Stimulated activated CD4-positive, alpha-beta T cell treated with anti-CD3 and anti-CD28 coated beads, TNF-alpha, amount 100 ng/mL, for 24 hours (primary cell): ENCODE measurements at places on chromosomes 4 and X.

DNA sequence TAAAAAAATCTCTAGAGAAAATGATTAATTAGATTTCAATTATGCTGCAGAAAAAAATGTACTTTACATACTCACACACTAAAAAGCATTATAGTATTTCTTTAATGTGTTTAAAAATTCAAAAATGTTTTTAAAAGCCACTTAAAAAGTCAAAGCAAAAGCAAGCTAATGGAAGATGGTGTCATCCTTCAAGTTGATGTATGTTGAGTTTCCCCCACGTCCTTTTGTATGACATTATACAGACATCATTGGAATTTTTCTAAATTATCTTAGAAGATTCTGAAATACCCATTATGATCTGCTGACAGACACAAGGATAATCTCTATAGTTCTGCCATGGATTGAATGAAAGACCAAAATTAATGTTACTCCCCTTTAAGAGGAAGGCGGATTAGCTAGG is 393.7 kb upstream of the TENM3 start:
- no peak for DNase-seq

GRCh38 chrX:68249401-68249831 is 183.9 kb downstream of the OPHN1 start:
- DNase-seq, result no peak

- no peak for DNase-seq
Measured at GRCh38 chr4:109944591-109944990, 31.9 kb downstream of the EGF start.

DNA sequence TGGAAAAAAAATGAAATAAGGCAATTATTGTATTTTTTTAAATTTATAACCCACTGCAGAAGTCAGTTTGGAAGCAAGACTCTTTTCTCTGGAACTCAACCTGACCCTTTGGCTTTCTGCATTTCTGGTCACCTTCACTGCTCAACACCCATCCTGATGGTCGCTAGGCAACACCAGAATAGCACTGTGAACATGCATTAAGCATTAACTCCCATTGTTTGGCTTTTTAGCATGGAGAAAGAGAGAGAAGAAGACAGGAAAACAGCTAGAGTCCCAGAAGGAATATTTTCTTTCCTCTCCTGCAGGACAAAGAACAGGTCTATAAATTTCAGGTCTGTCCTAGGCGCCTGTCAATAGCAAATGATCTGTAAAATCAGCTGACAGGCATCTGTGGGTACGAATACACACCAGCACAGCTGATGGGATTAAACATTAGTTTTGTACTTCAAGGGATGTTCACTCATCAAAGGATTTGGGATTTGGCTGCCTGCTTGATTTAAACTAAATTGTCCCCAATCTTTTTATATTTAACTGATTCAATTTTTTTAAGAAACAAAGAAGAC is 137.2 kb upstream of the ETNPPL start:
- DNase-seq, result no peak

DNA sequence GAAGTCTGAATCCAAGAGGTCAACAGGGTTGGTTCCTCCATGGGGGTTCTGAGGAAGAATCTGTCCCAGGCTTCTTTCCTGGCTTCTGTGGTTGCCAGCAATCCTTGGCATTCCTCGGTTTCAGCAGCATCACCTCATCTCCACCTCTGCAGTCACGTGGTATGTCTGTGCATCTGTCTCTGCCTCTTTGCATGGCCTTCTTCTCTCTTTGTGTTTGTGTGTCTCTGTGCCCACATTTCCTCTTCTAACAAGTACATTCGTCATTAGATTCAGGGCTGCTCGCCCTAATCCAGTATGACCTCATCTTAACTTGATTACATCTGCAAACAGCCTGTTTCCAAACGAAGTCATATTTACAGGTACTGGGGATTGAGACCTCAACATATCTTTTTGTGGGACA is 114.0 kb downstream of the BCOR start:
- no peak for DNase-seq

- DNase-seq, result no peak
Measured at GRCh38 chr4:157988641-157989040, 184.2 kb downstream of the GASK1B start.

DNA sequence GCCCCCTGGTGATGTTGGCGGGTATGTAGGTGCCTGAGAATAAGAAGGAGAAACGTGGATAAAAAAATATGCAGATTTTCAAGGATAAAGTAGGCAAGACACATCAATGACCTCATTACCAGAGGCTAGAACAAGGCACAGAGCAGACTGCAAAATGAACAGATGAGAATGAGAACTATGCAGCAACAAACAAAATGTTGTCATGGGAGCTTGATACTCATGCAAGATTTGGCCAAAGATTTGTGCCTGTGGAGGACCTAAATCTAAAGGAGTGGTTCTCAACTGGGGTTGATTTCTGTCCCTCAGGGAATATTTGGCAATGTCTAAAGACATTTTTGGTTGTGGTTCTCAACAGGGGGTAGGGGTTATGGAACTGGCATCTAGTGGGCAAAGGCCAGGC is 177.3 kb downstream of the FRMPD4 start:
- DNase-seq, result no peak

GRCh38 chr4:68962868-68963267 is 11.3 kb upstream of the UGT2A3 start:
- no peak for DNase-seq

GRCh38 chr4:24219209-24219608 is 329.4 kb upstream of the PPARGC1A start:
- no peak for DNase-seq

- no peak for DNase-seq
Measured at GRCh38 chr4:150768497-150768896, 186.5 kb downstream of the MAB21L2 start.

- no peak for DNase-seq
Measured at GRCh38 chrX:134737061-134737460, 78.8 kb upstream of the PLAC1 start.

- DNase-seq, result no peak
Measured at GRCh38 chrX:48864210-48864609, 28.8 kb upstream of the PCSK1N start.

- DNase-seq, result no peak
Measured at GRCh38 chrX:149830192-149830873, 48.6 kb downstream of the MAGEA9 start.

GRCh38 chr4:42953321-42953720 is 60.8 kb downstream of the GRXCR1 start:
- no peak for DNase-seq

- DNase-seq, result no peak
Measured at GRCh38 chrX:1754077-1754476, 139.2 kb downstream of the ASMT start.

- no peak for DNase-seq
Measured at GRCh38 chrX:38654302-38654701, 93.0 kb downstream of the TSPAN7 start.

DNA sequence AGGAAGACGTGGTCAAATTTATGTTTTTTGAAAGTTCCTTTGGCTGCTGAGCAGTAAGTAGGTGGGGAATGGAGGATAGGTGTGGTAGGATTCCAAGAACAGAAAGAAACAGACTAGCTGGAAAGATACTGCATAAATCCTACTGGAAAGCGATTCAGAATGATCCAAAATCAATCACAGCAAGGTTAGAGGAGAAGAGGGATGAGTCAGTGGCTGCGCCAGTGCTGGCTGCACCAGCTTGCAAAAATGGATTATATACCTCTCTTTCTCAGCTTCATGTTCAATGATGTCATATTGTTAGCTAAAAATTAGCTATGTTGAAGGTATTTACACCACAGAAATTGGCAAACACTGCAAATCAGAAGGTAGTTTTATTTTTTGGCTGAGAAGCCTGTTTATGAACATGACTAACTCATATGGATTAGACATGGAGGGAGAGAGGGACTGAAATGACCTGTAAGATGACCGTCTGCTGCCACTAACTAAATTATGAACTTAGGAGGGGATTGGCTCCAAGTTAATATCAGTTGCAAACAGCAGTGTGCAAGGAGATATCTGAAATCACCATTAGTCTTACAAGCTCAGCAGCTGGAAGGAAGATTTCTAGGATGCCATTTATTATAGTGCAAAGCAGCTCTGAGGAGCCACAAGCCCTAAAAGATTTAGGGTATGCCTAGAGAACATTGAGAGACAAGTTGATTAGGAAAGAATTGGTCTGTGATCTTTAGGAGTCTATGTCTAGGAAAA is 405.3 kb downstream of the MID1IP1 start:
- DNase-seq, result no peak

DNA sequence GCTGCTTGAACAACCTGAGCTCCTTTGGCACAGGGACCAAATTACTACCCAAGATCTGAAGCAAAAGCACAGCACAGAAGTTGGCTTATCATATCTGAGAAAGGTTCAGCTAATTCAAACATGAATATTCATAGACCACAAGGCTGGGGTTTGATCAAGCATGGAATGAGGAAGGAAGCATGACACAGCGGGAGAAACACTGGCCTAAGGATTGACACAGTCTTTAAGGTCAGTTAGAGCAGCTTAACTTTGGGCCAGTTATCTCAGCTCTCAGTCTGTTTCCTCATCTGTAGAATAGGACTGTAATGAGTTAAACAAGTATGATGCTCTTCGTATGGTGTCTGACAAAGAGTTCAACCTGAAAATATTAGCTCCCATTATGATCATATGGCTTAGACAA is 88.5 kb upstream of the CBR4 start:
- no peak for DNase-seq

GRCh38 chr4:107444-108429 is 16.6 kb upstream of the ZNF718 start:
- no peak for DNase-seq

DNA sequence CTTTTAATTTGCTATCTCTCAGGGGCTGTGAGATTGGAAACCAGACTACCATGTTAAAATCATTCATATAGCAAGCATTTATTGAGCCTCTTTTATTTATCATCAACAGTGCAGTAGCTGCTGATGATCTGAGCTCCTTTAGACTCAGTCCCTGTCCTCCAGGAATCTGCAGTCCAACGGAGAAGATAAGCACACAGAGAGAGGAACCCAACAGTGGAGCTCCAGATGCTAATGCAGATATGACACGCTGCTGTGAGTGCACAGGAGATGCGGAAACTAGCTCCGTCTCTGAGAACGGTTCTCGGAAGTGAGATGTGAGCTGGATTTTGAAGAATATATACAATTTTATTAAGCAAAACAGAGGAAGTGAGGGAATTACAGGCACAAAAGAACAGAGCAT is 35.4 kb downstream of the DCHS2 start:
- DNase-seq, result no peak

DNA sequence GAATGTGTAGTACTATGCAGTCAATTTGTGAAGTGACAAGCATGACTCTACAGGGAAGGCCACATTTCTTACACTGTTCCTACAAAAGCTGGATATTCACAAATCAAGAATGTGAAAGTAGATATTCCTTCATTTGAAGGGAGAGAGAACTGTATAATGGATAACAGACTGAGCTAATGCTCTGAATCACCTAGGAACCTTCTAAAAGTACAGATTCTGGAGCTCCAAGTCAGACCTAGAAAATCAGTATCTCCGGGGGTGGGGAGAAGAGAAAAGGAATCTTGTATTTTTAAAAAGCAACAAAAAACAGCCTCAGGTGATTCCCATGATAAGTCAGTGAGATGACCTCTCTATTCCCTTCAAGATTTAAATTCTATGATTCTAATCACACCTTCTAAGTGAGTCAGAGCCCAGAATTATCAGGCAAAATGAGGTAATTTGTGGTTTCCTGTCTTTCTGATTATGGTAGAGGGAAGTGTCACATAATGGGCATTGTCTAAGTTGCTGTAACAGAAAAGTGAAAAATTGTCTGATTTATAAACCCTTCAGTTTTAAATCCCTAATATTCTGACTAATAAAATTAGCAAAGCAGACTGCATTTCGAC is 80.9 kb downstream of the IL21 start:
- no peak for DNase-seq

- DNase-seq, result no peak
Measured at GRCh38 chr4:54659749-54660535, 2.2 kb downstream of the KIT start.

DNA sequence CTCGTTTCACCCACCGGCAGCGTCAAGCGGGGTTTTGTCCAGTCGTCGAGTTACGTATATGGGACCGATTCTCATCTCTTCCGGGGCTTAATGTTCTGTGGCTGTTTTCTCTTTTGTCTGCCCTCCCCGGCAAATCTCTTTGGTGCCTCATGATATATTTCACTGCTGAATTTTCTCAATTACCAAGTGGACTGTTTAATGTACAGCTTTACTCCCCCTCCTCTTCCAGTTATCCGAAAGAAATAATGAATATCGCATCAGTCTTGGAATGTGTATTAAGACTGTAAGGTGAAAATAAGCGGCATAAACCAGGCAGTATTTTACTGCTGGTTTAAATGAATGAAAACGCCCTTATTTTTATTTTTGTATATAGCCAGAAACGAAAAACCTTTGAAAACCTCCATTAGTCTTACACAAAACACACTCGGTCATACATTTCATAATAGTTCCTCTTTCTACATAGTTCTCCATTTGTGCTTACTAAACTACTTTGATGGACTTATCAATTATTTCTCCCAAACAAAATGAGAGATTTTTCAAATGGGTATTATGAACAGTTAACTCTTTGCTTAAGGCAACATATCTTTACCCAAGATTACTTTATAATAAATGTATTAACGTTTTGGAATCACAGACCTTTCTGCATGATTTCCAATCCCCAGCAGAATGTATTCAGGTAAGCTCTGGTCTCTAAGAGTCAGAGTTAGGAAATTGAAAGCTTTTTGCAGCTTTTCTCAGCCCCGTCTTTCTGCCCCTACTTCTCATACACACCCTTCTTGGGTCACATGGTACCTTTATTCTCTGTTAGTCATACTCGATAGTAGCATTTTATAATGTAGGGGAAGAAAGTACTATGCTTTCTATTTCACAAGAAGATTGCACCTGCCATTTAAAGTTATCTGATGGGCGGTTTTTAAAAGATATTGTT is 979 bp downstream of the RP2 start:
- DNase-seq, result no peak
